Natural killer cell (primary cell): ENCODE measurements at places on chromosomes 7 and 10. TPM values are rescaled to one million over a fixed set of nuclear protein-coding genes. Genes with fewer than 3 reads are reported as not detected.

DNA sequence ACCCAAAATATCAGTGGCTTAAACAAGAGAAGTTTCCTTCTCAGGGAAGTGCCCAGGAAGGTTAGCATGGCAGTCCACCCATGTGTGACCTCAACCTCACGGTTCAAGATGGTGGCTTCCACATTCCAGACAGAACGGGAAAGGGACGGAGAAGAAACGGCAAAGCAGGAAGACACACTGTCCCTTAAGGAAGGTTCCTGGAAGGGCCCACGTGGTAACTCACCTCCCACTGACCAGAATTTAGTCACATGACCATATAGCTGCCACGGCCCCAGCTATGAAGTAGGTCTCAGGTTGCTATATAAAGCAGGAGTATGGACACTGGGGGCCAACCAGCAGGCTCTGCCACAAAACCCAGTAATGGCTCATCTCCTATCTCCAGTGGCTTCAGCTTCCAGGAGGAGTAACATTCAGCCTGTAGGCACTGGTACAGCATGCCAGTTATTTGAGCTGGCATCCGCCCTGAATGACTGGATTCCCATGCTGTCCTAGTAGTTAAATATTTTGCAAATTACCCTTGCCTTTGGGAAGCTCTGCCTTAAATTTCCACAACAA is 278.5 kb upstream of the KLF14 start:
- no peaks in the 10 kb centered on the region for H3K27me3 ChIP-seq
- H3K4me3 ChIP-seq, result no peak overlapping the region
- H3K36me3 ChIP-seq, result no peaks in the 10 kb centered on the region
- peak overlapping the region; percentile 17 for H3K27ac ChIP-seq
- peaks cover 38% of the 10 kb centered on the region for H3K4me1 ChIP-seq

- H3K36me3 ChIP-seq, result no peaks in the 10 kb centered on the region
- H3K4me1 ChIP-seq, result no peaks in the 10 kb centered on the region
- DNase-seq, result no peak
Observed at GRCh38 chr10:59967079-59967478, 60.7 kb upstream of the CCDC6 start.

GRCh38 chr10:11091517-11092102 is 73.9 kb downstream of the CELF2 start:
- H3K4me3 ChIP-seq, result no peak overlapping the region
- H3K27ac ChIP-seq, result no peak overlapping the region
- no peaks in the 10 kb centered on the region for H3K36me3 ChIP-seq

GRCh38 chr10:36220151-36220550 is 578.1 kb upstream of the FZD8 start:
- H3K27me3 ChIP-seq, result no peaks in the 10 kb centered on the region
- no peaks in the 10 kb centered on the region for H3K4me1 ChIP-seq
- no peaks in the 10 kb centered on the region for H3K36me3 ChIP-seq

GRCh38 chr10:79185796-79186374 is 117.1 kb downstream of the ZMIZ1 start:
- H3K4me1 ChIP-seq, result peaks cover 6% of the 10 kb centered on the region
- H3K27ac ChIP-seq, result no peak overlapping the region
- no peak overlapping the region for H3K4me3 ChIP-seq
- H3K36me3 ChIP-seq, result no peaks in the 10 kb centered on the region

DNA sequence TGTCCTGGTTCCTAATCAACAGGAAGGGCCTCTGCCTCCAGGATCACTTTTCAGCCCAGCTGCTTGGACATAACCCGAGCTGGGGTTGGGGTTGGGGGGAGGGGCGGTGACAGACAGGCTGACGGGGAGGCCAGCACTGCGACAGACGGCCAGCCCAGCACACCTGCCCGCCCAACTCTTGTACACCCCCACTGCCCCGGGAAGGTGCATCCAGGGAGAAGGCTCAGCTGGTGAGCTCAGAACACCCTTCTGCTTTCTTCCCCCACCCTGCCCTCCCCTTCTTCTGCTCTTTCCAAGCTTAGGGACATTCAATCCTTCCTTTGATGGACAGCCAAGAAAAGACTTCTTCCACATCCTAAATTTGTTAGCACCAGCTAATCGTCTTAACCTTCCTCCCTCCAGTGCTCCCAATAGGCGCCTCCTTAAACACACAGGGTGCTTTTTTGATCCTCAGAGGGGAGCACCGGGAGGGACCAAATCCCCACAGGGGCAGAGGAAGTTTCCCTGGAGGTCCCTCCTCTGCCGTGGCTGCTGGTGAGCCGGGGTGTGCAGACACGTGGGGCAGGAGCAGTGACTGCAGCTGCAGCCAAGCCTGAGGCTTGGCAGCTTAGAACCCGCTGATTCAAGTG is 44.7 kb downstream of the COL13A1 start:
- H3K27me3 ChIP-seq, result peaks cover 3% of the 10 kb centered on the region
- no peak overlapping the region for H3K27ac ChIP-seq
- no peaks in the 10 kb centered on the region for H3K36me3 ChIP-seq
- DNase-seq, result no peak

The GIMAP4 gene
- total RNA-seq, result 124 TPM

GRCh38 chr10:45550903-45551786 is 121.4 kb downstream of the ZFAND4 start:
- H3K4me1 ChIP-seq, result no peaks in the 10 kb centered on the region
- H3K27ac ChIP-seq, result no peak overlapping the region
- H3K4me3 ChIP-seq, result no peak overlapping the region

GRCh38 chr10:51010977-51011376 is 63.3 kb upstream of the PRKG1 start:
- DNase-seq, result no peak
- no peaks in the 10 kb centered on the region for H3K36me3 ChIP-seq
- no peaks in the 10 kb centered on the region for H3K27me3 ChIP-seq
- H3K4me3 ChIP-seq, result no peak overlapping the region
- no peak overlapping the region for H3K27ac ChIP-seq
- no peaks in the 10 kb centered on the region for H3K4me1 ChIP-seq

DNA sequence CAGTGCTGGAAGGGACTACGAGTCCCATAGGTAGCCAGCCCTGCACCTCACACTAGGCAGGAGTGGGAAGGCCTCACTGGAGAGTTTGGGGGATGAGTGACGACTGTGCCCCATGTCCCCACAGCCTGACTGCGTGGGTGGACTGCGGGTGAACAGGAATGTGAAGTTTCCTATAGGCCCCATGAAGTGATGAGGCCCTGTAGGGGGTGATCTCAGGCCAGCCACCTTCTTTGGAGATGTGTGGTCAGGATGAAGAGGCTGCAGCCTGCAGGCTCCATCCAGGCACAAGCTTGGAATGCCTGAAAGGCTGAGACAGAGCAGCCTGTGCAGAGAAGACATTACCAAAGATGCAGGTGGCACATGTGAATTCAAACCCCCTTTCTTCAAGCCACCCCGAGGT is 94.9 kb downstream of the CPXM2 start:
- H3K4me3 ChIP-seq, result no peak overlapping the region
- no peaks in the 10 kb centered on the region for H3K36me3 ChIP-seq
- H3K27me3 ChIP-seq, result no peaks in the 10 kb centered on the region

The FXYD4 gene
- not detected for total RNA-seq

The OR2AE1 gene
- not detected for total RNA-seq

DNA sequence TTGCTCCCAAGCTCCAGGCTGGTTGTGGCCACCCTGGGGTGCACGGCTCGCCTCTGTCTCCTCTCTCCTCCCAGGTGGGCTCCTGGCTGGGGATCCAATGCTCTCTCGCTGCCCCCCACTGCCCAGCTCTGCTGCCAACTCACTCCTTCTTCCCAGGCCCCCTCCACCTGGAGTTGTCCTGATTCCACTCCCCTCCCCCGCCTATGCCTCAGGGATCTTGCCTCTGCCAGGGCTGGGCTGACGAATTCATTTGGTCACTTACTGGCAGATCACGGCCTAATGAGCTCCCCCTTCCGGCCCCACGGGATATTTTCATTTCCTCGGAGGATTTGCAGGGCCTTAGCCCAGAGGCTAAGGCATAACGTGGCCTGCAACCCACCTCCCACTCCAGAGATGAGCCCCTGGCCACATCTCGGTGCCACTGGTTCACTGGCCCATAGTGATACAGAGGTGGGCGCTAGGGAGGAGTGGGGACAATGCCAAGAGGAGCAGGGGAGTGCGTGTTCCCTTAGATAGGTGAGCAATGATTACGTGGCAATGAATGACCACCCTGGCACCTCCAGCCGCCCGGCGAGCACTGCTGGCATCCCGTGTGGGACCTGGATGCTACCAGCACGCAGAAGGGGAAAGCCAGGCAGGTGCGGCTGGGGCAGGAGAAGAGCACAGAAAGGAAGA is 344.6 kb upstream of the SHH start:
- H3K27me3 ChIP-seq, result no peaks in the 10 kb centered on the region
- no peak overlapping the region for H3K27ac ChIP-seq
- no peak overlapping the region for H3K4me3 ChIP-seq
- no peak for DNase-seq
- no peaks in the 10 kb centered on the region for H3K36me3 ChIP-seq
- no peaks in the 10 kb centered on the region for H3K4me1 ChIP-seq

The LRMDA gene
- total RNA-seq, result 2.1 TPM

DNA sequence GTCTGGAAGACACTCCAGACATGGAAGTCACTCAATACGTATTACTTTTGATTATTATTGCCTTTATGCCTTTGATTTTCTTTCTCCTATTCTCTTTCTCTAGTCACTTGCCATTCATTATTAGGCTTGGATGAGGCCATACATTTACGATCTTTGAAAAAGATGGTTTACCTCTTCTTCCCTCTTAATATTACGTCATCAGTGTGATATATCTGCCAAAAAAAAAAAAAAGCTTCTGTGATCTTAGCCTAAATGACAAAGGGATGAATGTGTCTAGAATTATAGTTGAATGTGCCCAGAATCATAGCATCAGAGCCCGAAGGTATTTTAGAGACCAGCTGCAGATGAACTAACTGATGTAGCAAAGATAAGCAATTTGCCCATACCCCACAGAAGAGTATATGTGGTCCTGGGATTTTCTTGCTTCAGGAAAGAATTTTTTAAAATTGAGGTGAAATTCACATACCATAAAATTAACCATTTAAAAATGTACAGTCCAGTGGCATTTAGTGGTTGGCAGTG is 73.9 kb downstream of the HHEX start:
- no peaks in the 10 kb centered on the region for H3K36me3 ChIP-seq
- H3K27ac ChIP-seq, result no peak overlapping the region
- H3K27me3 ChIP-seq, result no peaks in the 10 kb centered on the region
- H3K4me3 ChIP-seq, result no peak overlapping the region
- no peaks in the 10 kb centered on the region for H3K4me1 ChIP-seq
- DNase-seq, result no peak

DNA sequence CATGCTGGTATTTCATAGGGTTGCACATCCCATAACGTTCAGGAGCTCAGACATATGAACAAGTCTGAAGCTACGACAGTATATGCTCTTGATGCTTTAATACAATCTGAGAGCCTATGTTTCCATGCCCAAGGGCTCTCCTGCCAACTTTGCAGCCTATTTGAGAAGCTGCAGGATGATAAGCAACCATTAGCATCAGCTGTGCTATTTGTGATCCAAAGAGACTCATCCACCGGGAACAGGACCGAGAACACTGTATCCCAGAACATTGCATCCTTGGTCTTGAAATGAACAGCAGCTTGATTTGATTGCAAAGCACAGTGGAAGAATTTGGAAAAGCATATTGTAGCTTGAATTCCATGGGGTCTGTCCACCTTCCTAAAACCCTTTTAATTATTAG is 156.2 kb upstream of the PTER start:
- H3K36me3 ChIP-seq, result no peaks in the 10 kb centered on the region
- no peak overlapping the region for H3K27ac ChIP-seq
- H3K4me3 ChIP-seq, result no peak overlapping the region
- no peaks in the 10 kb centered on the region for H3K27me3 ChIP-seq

The GHRHR gene
- not detected for total RNA-seq

GRCh38 chr7:47778153-47778661 is 170.1 kb downstream of the PKD1L1 start:
- no peaks in the 10 kb centered on the region for H3K4me1 ChIP-seq
- no peak overlapping the region for H3K4me3 ChIP-seq
- no peaks in the 10 kb centered on the region for H3K36me3 ChIP-seq
- DNase-seq, result no peak
- no peak overlapping the region for H3K27ac ChIP-seq
- no peaks in the 10 kb centered on the region for H3K27me3 ChIP-seq

GRCh38 chr10:71842856-71843686 is 8.0 kb downstream of the PSAP start:
- no peaks in the 10 kb centered on the region for H3K27me3 ChIP-seq
- H3K4me3 ChIP-seq, result no peak overlapping the region
- H3K4me1 ChIP-seq, result peaks cover 37% of the 10 kb centered on the region
- no peaks in the 10 kb centered on the region for H3K36me3 ChIP-seq
- no peak for DNase-seq

DNA sequence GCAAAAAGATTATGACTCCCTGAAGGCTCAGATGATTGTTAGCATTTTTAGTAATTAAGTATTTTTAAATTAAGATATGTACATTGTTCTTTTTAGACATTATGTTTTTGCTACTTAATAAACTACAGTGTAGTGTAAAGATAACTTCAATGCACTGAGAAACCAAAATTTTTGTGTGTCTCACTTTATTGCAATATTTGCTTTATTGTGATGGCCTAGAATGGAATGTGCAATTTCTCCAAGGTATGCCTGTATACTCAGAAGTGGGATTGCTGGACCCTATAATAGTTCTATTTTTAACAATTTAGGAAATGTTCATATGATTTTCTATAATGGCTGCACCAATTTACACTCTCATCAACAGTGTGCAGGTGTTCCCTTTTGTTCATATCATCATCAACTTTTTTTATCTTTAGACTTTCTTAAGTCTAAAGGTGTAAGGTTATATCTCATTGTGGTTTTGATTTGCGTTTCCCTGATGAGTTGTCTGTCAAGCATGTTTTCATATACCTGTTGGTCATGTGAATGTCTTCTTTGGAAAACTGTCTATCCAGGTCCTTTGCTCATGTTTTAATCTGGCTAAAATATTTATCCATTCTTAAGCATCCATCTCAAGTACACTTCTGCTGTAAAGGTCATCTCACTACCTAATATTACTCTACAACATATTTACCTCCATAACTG is 1323.5 kb upstream of the LRRTM3 start:
- H3K27me3 ChIP-seq, result no peaks in the 10 kb centered on the region
- no peaks in the 10 kb centered on the region for H3K4me1 ChIP-seq

GRCh38 chr7:1009747-1010146 is 26.8 kb downstream of the CYP2W1 start:
- peaks cover 28% of the 10 kb centered on the region for H3K4me1 ChIP-seq
- no peak overlapping the region for H3K27ac ChIP-seq
- H3K36me3 ChIP-seq, result no peaks in the 10 kb centered on the region
- no peak overlapping the region for H3K4me3 ChIP-seq
- H3K27me3 ChIP-seq, result no peaks in the 10 kb centered on the region
- DNase-seq, result no peak

- no peaks in the 10 kb centered on the region for H3K36me3 ChIP-seq
- no peaks in the 10 kb centered on the region for H3K4me1 ChIP-seq
- no peak overlapping the region for H3K4me3 ChIP-seq
- H3K27me3 ChIP-seq, result no peaks in the 10 kb centered on the region
- no peak overlapping the region for H3K27ac ChIP-seq
Observed at GRCh38 chr7:112152186-112152585, 54.0 kb downstream of the DOCK4 start.

GRCh38 chr10:86647773-86648703 is 6.3 kb upstream of the OPN4 start:
- no peaks in the 10 kb centered on the region for H3K27me3 ChIP-seq
- H3K4me1 ChIP-seq, result no peaks in the 10 kb centered on the region
- H3K4me3 ChIP-seq, result no peak overlapping the region
- DNase-seq, result no peak
- no peak overlapping the region for H3K27ac ChIP-seq

- H3K4me1 ChIP-seq, result peaks cover 8% of the 10 kb centered on the region
- H3K27ac ChIP-seq, result no peak overlapping the region
- no peak overlapping the region for H3K4me3 ChIP-seq
- DNase-seq, result no peak
- peaks cover 9% of the 10 kb centered on the region for H3K27me3 ChIP-seq
Observed at GRCh38 chr10:120979435-120980278, 128.5 kb downstream of the WDR11 start.

The PIP gene
- total RNA-seq, result not detected
